ENCODE measurements at places on chromosomes 11 and 22. TPM values are rescaled to one million over a fixed set of nuclear protein-coding genes. Genes with fewer than 3 reads are reported as not detected.

MS4A4E gene
- not detected for total RNA-seq

GATD1 gene
- total RNA-seq: 54.9 TPM

MMP8 gene
- not detected for total RNA-seq

TPH1 gene
- total RNA-seq: 0.08 TPM

GRCh38 chr11:77322926-77323590, 21.6 kb upstream of the GDPD4 start:
- no peak overlapping the region for H3K27ac ChIP-seq
- no peaks in the 10 kb centered on the region for H3K27me3 ChIP-seq
- H3K4me3 ChIP-seq: no peak overlapping the region
- DNase-seq: no peak

DNA sequence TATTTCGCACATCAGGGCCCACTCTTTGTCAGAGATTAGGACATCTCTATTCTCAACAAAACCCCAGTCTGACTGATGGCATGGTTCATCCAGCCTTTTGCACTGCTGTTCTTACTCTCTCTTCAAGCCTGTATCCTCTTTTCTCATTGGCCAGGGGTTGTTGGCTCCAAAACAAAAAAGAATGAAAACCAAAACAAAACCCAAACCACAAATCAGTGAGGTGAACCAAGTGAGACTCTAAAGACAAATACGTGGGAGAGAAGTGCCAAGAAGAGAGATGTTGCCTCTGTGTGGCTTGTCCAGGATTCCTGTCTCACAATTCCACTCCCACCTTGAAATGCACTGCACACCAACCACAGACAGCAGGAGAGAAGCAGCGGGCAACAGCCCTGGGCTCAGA, 278.9 kb upstream of the NARS2 start:
- no peaks in the 10 kb centered on the region for H3K27me3 ChIP-seq
- no peaks in the 10 kb centered on the region for H3K36me3 ChIP-seq
- H3K4me1 ChIP-seq: no peaks in the 10 kb centered on the region
- H3K4me3 ChIP-seq: no peak overlapping the region
- H3K27ac ChIP-seq: no peak overlapping the region

- no peak for DNase-seq
- no peaks in the 10 kb centered on the region for H3K36me3 ChIP-seq
- no peaks in the 10 kb centered on the region for H3K4me1 ChIP-seq
- peaks cover 6% of the 10 kb centered on the region for H3K27me3 ChIP-seq
Observed at GRCh38 chr22:23066200-23067022, 3.9 kb upstream of the GNAZ start.

GRCh38 chr11:33001751-33002542, 13.7 kb upstream of the DEPDC7 start:
- H3K27me3 ChIP-seq: no peaks in the 10 kb centered on the region
- no peak for DNase-seq
- H3K4me1 ChIP-seq: no peaks in the 10 kb centered on the region
- H3K4me3 ChIP-seq: no peak overlapping the region
- no peaks in the 10 kb centered on the region for H3K36me3 ChIP-seq

DNA sequence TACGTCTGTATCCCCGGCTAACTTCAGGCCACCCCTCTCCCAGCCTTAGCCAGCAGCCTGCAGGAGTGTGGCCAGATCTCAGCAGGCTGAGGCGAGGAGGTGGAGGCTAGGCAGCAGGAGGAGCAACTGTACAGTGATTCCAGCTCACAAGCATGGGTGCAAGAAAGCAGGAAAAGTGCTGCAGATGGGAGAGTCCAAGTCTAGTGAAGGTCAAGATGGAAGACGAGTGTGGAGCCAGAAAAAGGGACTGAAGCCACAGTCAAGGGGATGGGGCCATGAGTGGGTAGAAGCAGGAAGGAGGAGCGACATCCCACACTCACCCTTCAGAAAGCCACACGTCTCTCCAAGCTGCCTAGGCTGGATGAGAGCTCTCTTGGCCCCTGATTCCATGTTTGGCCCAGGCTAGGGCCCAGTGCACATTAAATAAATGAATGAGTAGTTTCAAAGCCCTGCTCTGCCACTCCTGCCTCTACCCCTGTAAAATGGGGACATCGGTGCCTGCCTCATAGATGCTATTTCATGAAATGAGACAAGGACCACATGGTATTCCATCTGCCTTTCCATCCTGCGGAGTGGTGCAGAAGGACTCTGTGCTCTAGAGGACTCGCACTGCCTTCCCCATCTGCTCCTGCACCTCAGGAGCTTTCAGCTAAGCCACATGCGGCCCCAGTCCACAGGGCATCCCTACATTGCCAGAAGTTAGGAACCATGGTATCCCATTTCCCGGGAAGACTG, 2.9 kb downstream of the YDJC start:
- no peak overlapping the region for H3K27ac ChIP-seq
- no peak for DNase-seq
- H3K36me3 ChIP-seq: peaks cover 6% of the 10 kb centered on the region

DNA sequence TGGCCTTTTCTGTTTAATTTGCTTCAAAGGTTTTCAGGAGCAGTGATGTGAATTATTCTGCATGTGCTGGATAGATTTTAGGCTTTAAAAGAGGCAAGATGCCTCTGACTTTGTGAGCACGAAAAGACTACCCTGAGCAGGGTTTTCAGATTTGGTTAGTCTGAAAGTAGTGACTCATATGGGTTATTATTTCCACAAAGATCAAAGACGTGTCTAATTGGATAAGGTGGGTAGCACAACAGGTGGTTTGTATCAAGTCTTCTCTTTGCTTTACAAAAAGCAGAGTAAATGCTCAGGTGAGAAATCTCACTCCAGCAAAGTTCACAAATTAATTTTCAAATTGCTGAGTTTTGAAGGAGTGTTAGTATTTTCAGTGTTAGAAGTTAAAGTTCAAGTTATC, 37.6 kb upstream of the DBX1 start:
- no peak for DNase-seq
- H3K27me3 ChIP-seq: peaks cover 65% of the 10 kb centered on the region
- H3K27ac ChIP-seq: no peak overlapping the region
- H3K4me1 ChIP-seq: no peaks in the 10 kb centered on the region
- H3K36me3 ChIP-seq: no peaks in the 10 kb centered on the region

DNA sequence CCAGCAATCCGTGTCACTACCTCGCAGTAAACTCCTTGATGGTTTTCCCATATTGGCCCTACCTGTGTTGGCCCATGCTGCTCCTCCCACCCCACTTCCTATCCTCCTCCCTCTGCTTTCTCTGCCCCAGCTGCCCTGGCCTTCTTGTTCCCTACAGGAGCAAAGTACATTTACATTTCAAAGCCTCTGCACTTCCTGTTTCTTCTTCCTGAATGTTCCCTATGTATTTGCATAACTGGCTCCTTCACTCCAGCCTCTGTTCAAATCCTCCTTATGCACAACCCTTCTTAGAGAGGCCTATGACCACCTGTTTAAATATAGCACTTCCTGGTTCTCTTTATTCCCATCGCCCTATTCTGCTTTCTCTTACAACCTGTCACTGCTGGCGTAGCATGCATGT, 62.2 kb downstream of the PARVA start:
- no peaks in the 10 kb centered on the region for H3K4me1 ChIP-seq
- H3K27ac ChIP-seq: no peak overlapping the region
- no peak for DNase-seq
- H3K27me3 ChIP-seq: no peaks in the 10 kb centered on the region
- H3K36me3 ChIP-seq: no peaks in the 10 kb centered on the region
- no peak overlapping the region for H3K4me3 ChIP-seq

- DNase-seq: no peak
- H3K4me3 ChIP-seq: no peak overlapping the region
- no peaks in the 10 kb centered on the region for H3K27me3 ChIP-seq
Observed at GRCh38 chr11:64861227-64861975, 16.9 kb upstream of the CDC42BPG start.

DNA sequence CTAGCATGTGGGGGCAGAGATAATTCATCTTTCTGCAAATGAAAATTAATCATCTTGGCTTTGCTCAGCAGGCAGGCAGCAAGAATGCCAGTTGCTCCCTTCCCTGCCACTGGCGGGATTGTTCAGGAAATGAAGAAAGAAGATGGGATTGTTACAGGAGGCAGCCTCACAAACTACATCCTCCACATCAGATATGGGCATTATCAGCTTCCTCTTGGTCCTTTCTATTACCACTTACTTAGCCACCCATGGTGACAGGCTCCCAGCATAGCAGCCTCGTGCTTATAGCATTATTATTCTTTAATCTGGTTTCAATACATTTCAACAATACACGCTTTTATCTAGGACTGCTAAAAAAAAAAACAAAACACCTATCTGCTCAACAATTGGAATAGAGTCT, 461.6 kb upstream of the ISX start:
- no peak for DNase-seq
- H3K27ac ChIP-seq: no peak overlapping the region
- H3K27me3 ChIP-seq: no peaks in the 10 kb centered on the region

GRCh38 chr22:37631448-37632173, 7.9 kb upstream of the SH3BP1 start:
- H3K4me1 ChIP-seq: peaks cover 5% of the 10 kb centered on the region
- H3K27ac ChIP-seq: no peak overlapping the region
- DNase-seq: no peak
- no peaks in the 10 kb centered on the region for H3K27me3 ChIP-seq
- no peak overlapping the region for H3K4me3 ChIP-seq

DNA sequence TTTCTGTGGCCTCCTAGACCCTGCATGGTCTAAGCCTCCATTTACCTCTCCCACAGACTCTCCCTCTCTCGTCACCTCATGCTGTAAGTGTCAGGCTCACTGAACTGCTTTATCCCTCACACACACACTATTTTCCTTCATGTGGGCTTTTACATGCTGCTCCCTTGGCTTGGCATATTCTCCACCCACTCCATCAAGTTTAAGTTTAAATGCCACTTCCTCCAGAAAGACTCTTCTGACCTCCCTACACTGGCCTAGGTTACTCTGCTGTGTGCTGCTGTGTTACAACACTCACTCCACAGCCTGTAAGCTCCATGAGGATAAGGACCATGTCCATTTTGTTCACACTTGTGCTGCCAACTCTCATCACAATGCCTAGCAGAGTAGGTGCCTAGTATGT, 2.5 kb downstream of the DCHS1 start:
- H3K4me3 ChIP-seq: no peak overlapping the region
- H3K4me1 ChIP-seq: peaks cover 5% of the 10 kb centered on the region
- H3K36me3 ChIP-seq: no peaks in the 10 kb centered on the region
- no peak for DNase-seq

- H3K27ac ChIP-seq: no peak overlapping the region
- peak overlapping the region; percentile 87 for H3K4me3 ChIP-seq
- H3K4me1 ChIP-seq: peaks cover 7% of the 10 kb centered on the region
- H3K27me3 ChIP-seq: no peaks in the 10 kb centered on the region
- H3K36me3 ChIP-seq: peaks cover 10% of the 10 kb centered on the region
- no peak for DNase-seq
Observed at GRCh38 chr11:71453918-71454304, 908 bp downstream of the NADSYN1 start.

DNA sequence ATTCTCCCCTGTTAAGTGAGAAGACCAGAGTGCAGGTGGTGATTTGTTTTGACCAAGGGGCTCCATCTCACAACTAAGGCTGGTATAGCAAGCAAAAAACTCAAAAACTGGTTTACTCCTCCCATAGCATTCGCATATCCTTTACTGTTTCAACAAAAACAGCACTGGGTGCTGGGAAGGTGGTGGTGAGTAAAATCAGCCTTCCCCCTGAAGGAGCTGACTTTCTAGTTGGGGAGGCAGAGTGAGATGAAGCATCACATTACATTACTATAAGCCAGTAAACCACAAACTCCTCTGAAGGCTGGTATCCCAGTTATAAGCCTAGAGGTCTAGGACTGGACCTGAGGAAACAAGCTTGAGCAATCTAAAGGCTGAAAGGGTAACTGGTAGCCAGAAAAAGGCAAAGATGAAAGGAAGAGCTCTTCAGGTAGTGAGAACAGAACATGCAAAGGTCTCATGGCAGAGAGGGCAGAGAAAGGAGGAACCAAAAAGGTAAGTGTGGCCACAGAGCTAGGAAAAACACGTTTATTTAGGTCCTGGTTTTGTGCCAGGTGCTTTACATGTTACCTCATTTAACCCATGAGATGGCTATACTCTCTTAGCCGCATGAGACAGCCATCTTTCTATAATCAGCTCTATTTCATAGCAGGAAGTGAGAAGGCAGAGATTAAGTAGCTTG, 22.3 kb downstream of the TMEM123 start:
- no peak overlapping the region for H3K4me3 ChIP-seq
- no peak overlapping the region for H3K27ac ChIP-seq
- H3K27me3 ChIP-seq: no peaks in the 10 kb centered on the region
- H3K36me3 ChIP-seq: peaks cover 4% of the 10 kb centered on the region
- no peak for DNase-seq

GRCh38 chr22:50640857-50641647, 13.1 kb upstream of the ARSA start:
- H3K27ac ChIP-seq: peak overlapping the region; percentile 54
- peak overlapping the region; percentile 44 for H3K4me3 ChIP-seq
- H3K36me3 ChIP-seq: no peaks in the 10 kb centered on the region

- no peak overlapping the region for H3K27ac ChIP-seq
- no peaks in the 10 kb centered on the region for H3K4me1 ChIP-seq
- H3K27me3 ChIP-seq: no peaks in the 10 kb centered on the region
- no peak overlapping the region for H3K4me3 ChIP-seq
- no peak for DNase-seq
- no peaks in the 10 kb centered on the region for H3K36me3 ChIP-seq
Observed at GRCh38 chr22:36086170-36086490, 57.5 kb upstream of the RBFOX2 start.

DNA sequence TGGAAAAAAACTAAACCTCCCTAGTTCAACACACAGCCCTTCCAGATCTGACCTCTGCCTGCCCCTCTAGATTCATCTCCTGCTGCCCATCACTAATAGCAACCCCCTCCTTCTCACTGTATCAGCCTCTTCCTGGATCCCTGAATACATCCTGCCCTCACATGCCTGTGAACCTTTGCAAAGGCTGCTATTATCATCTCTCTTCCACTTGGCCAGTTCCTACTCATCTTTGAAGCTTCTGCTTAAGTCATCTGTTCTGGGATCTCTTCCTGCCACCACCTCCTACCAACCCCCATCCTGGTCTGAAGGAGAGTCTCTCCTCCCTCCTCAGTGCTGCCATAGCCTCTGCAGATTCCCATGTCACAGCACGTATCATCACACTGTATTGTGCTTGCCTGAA, 38.0 kb upstream of the AMOTL1 start:
- no peak overlapping the region for H3K27ac ChIP-seq
- H3K36me3 ChIP-seq: no peaks in the 10 kb centered on the region
- H3K27me3 ChIP-seq: peaks cover 5% of the 10 kb centered on the region
- no peak for DNase-seq

DNA sequence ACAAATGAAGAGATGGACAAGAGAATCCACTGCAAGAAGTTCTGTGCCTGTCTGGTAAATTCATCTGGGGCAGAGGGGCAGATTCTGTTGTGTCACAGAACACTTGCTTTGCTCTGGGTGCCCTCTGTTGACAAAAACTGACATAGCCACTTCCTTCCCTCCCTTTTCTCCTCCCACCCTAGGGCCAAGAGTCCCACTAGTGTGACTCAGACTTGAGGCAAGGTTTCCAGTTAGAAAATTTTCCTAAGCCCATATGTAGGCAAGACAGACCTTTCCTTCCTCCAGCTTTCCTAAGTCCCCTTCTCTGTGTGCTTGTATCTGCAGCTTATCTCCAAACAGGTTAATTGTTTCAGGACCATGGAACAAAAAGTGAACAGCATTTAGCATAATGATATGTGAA, 106.8 kb downstream of the RBFOX2 start:
- no peak for DNase-seq
- no peak overlapping the region for H3K4me3 ChIP-seq
- H3K27ac ChIP-seq: no peak overlapping the region
- H3K4me1 ChIP-seq: no peaks in the 10 kb centered on the region
- no peaks in the 10 kb centered on the region for H3K36me3 ChIP-seq
